ENCODE measurements at places on chromosomes 11 and 22.

GRCh38 chr11:70255477-70256116 lies 14.9 kb upstream of the PPFIA1 start:
- H3K4me3 ChIP-seq, result no peak overlapping the region
- H3K4me1 ChIP-seq, result no peaks in the 10 kb centered on the region
- peaks cover 3% of the 10 kb centered on the region for H3K27me3 ChIP-seq
- H3K36me3 ChIP-seq, result no peaks in the 10 kb centered on the region
- DNase-seq, result no peak

GRCh38 chr22:38938221-38938620 lies 19.2 kb upstream of the APOBEC3A start:
- peaks cover 32% of the 10 kb centered on the region for H3K27me3 ChIP-seq
- H3K4me3 ChIP-seq, result no peak overlapping the region
- no peak for DNase-seq
- H3K4me1 ChIP-seq, result peaks cover 34% of the 10 kb centered on the region

GRCh38 chr11:12137938-12138731 lies 27.7 kb downstream of the MICAL2 start:
- DNase-seq, result no peak
- H3K36me3 ChIP-seq, result peaks cover 54% of the 10 kb centered on the region
- H3K4me1 ChIP-seq, result peaks cover 71% of the 10 kb centered on the region
- peak overlapping the region; percentile 90 for H3K27ac ChIP-seq

GRCh38 chr11:73308003-73308960 lies at the start of gene ARHGEF17:
Gene ARHGEF17 (plus strand): TSS chr11:73308276. CDS start chr11:73308639, 363 bp downstream.
- H3K4me3 ChIP-seq, result peak within 1 kb of the TSS; percentile 87
- DNase-seq, result peak; percentile 19

GRCh38 chr11:45847911-45848316 lies 639 bp downstream of the CRY2 start:
- peaks cover 6% of the 10 kb centered on the region for H3K27me3 ChIP-seq
- H3K27ac ChIP-seq, result peak overlapping the region; percentile 83
- H3K4me1 ChIP-seq, result peaks cover 39% of the 10 kb centered on the region
- peak; percentile 54 for DNase-seq

- DNase-seq, result peak; percentile 60
- H3K4me3 ChIP-seq, result peak within 1 kb of the TSS; percentile 86
- H3K27me3 ChIP-seq, result no peaks in the 10 kb centered on the region
- H3K4me1 ChIP-seq, result peaks cover 21% of the 10 kb centered on the region
Measured at GRCh38 chr11:47565340-47566148, at the start of gene PTPMT1. Gene PTPMT1 (plus strand): TSS chr11:47565599. CDS start chr11:47565623, 24 bp downstream.

DNA sequence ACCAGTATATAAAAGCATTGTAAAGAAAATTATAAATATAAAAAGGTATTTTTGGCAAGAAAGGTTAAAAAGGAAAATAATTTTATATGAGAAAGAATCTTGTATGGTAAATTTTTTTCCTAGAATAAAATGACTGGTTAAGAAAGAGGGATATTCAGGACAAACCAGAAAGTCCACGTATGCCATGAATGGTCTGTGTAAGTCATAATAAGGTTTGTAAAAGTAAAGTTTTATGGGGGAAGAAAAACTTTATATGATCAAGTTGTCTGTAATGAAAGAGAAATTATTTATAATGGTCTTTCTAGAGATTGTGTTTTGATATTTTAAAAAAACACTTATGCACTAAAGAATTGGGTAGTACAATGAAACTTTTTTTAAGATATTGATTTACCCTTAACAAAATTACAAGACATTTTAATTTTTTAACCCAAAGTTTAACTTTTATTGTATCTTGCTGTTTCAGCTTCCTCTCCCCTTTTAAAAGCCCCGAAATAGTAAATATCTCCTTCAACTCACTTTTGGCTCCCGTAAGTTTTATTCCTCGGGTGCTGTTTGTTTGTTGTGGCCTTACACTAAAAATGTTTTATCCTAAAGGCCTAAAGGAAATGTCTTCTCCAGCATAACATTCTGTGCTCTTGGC lies 47.7 kb downstream of the AMOTL1 start:
- DNase-seq, result no peak
- no peaks in the 10 kb centered on the region for H3K36me3 ChIP-seq
- no peak overlapping the region for H3K4me3 ChIP-seq
- peaks cover 2% of the 10 kb centered on the region for H3K27me3 ChIP-seq

DNA sequence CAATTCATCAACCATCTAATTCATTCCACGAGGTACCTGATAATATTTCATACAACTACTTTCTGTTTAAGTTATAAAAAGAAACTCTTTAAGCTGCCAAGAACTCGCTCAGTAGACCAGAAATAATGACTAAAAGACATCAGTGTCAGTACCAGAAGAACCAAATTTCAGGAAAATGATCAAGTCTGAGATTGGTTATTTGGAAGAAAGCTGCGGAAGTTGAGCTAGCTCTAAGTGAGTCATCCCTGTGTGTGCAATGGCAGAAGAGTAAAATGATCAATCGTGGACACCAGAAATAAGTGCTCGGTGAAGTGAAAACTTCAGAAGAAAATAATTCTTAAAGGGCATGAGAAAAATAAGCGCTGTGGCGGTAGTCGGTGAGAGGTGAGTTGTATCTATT lies 933.2 kb upstream of the CHORDC1 start:
- H3K4me1 ChIP-seq, result no peaks in the 10 kb centered on the region
- H3K27ac ChIP-seq, result no peak overlapping the region
- H3K27me3 ChIP-seq, result no peaks in the 10 kb centered on the region
- H3K36me3 ChIP-seq, result no peaks in the 10 kb centered on the region
- DNase-seq, result no peak

- no peaks in the 10 kb centered on the region for H3K36me3 ChIP-seq
- peaks cover 23% of the 10 kb centered on the region for H3K27me3 ChIP-seq
- H3K4me3 ChIP-seq, result peak overlapping the region; percentile 59
Measured at GRCh38 chr22:41927813-41928212, 1.2 kb upstream of the TNFRSF13C start.

GRCh38 chr11:126743628-126744027 lies 256.9 kb downstream of the KIRREL3 start:
- H3K27ac ChIP-seq, result no peak overlapping the region
- no peaks in the 10 kb centered on the region for H3K36me3 ChIP-seq
- H3K4me1 ChIP-seq, result no peaks in the 10 kb centered on the region
- no peak overlapping the region for H3K4me3 ChIP-seq
- H3K27me3 ChIP-seq, result peaks cover 7% of the 10 kb centered on the region
- DNase-seq, result no peak

- peaks cover 5% of the 10 kb centered on the region for H3K27me3 ChIP-seq
- no peak overlapping the region for H3K4me3 ChIP-seq
- peaks cover 7% of the 10 kb centered on the region for H3K4me1 ChIP-seq
- H3K27ac ChIP-seq, result no peak overlapping the region
- no peak for DNase-seq
- peaks cover 3% of the 10 kb centered on the region for H3K36me3 ChIP-seq
Measured at GRCh38 chr11:76566811-76567210, 103.7 kb downstream of the LRRC32 start.

- H3K27ac ChIP-seq, result no peak overlapping the region
- H3K27me3 ChIP-seq, result no peaks in the 10 kb centered on the region
- DNase-seq, result no peak
- no peaks in the 10 kb centered on the region for H3K36me3 ChIP-seq
- no peak overlapping the region for H3K4me3 ChIP-seq
Measured at GRCh38 chr11:75946531-75947530, 131.8 kb downstream of the UVRAG start.

DNA sequence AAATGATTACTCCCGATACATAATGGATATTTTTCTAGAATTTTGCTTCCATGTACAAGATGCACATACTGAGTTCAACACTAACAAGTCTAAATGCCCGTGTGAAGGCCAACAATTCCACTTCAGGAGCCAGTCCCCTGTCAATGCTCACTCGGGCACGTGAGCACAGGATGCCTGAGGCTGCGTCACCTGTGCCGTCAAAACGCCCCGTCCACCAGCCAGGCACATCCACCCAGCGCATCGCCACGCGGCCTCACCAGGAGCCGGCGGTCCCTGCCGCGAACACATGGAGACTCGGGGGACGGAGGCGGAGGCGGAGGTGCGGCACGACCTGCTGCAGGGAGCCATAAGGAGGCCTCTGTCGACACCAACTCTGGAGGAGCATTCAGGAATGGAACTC lies 9.8 kb downstream of the TOLLIP start:
- no peak overlapping the region for H3K27ac ChIP-seq
- H3K4me3 ChIP-seq, result no peak overlapping the region
- DNase-seq, result no peak
- H3K27me3 ChIP-seq, result no peaks in the 10 kb centered on the region
- H3K4me1 ChIP-seq, result no peaks in the 10 kb centered on the region

- no peak for DNase-seq
- no peak overlapping the region for H3K4me3 ChIP-seq
- H3K36me3 ChIP-seq, result no peaks in the 10 kb centered on the region
Measured at GRCh38 chr11:84899740-84900139, 727.4 kb downstream of the DLG2 start.

- no peak for DNase-seq
- no peaks in the 10 kb centered on the region for H3K36me3 ChIP-seq
- H3K4me3 ChIP-seq, result no peak overlapping the region
- no peak overlapping the region for H3K27ac ChIP-seq
- H3K27me3 ChIP-seq, result no peaks in the 10 kb centered on the region
Measured at GRCh38 chr11:69479591-69480271, 1.7 kb upstream of the LINC01488 start.

GRCh38 chr11:14107050-14107430 lies 144.5 kb downstream of the SPON1 start:
- H3K4me3 ChIP-seq, result no peak overlapping the region
- DNase-seq, result no peak
- H3K36me3 ChIP-seq, result no peaks in the 10 kb centered on the region

GRCh38 chr11:7892840-7893254 lies 38.2 kb downstream of the OR10A6 start:
- no peak for DNase-seq
- H3K27ac ChIP-seq, result no peak overlapping the region
- no peaks in the 10 kb centered on the region for H3K36me3 ChIP-seq
- no peak overlapping the region for H3K4me3 ChIP-seq
- H3K4me1 ChIP-seq, result no peaks in the 10 kb centered on the region

GRCh38 chr22:39408173-39408572 lies 8.6 kb downstream of the TAB1 start:
- no peaks in the 10 kb centered on the region for H3K27me3 ChIP-seq
- H3K4me1 ChIP-seq, result peaks cover 28% of the 10 kb centered on the region
- H3K4me3 ChIP-seq, result no peak overlapping the region
- peaks cover 22% of the 10 kb centered on the region for H3K36me3 ChIP-seq
- H3K27ac ChIP-seq, result no peak overlapping the region
- no peak for DNase-seq
